ENCODE measurements at places on chromosomes 13 and 19.

- DNase-seq = no peak
These were observed 20.9 kb downstream of the KLHL26 start for GRCh38 chr19:18657590-18658365.

DNA sequence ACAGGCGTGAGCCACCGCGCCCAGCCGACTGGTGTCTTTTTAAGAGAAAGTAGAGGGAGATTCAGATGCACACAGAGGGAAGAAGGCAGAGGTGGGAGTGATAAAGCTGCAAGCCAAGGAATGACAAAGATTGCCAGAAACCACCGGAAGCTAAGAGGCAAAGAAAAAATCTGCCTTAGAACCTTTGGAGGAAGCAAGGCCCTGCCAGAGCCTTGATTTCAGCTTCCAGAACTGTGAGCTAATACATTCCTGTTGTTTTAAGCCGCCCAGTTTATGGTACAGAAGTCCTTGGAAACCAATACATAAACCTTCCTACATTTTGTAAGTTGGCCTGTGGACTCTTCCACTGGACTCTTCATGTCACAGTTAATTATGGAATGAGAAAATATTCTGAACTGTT, 71.7 kb upstream of the SOX21 start:
- no peak for DNase-seq

DNA sequence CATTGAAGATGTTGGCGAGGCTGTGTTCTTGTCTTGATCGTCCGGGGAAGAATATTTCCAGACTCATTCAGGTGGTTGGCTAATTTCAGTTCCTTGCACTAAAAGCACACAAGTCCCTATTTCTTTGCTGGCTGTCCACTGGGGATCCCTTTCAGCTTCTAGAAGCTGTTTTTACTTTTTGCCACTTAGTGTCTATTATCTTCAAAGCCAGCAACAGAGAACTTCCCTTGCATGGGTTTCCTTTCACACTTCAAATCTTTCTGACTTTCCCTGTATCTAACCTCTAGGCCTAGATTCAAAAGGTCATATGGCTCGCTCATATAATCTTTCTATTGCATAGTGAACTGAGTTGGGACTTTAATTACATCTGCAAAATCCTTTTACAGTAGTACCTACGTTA, 215.3 kb upstream of the PCDH9 start:
- DNase-seq = no peak

GRCh38 chr19:41016488-41017071, 25.5 kb downstream of the CYP2B6 start:
- no peak for DNase-seq

- DNase-seq = no peak
These were observed 258.8 kb upstream of the STARD13 start for GRCh38 chr13:33544308-33544707.

GRCh38 chr13:23707674-23708073, 137.5 kb downstream of the TNFRSF19 start:
- no peak for DNase-seq

Data from SHP77 treated with DMSO at 0.1 percent for 48 hours (cell line).